ENCODE measurements at places on chromosomes 3 and 15. TPM values are rescaled to one million over a fixed set of nuclear protein-coding genes. Genes with fewer than 3 reads are reported as not detected.

The NPAP1 gene
- not detected for total RNA-seq

The UBAP1L gene
- 5.2 TPM for total RNA-seq

The LSMEM2 gene
- 0.13 TPM for total RNA-seq

The ABCF3 gene
- 91.2 TPM for total RNA-seq

The SLC38A3 gene
- 0.08 TPM for total RNA-seq

The CLSTN2 gene
- total RNA-seq = 0.03 TPM

The ZCWPW2 gene
- not detected for total RNA-seq

The EPHB3 gene
- total RNA-seq = 0.15 TPM

The ITPKA gene
- 0.20 TPM for total RNA-seq

The TLE3 gene
- 115 TPM for total RNA-seq

The UPK1B gene
- total RNA-seq = not detected

The SLC27A2 gene
- 7.2 TPM for total RNA-seq

The DPPA2 gene
- not detected for total RNA-seq

The STRA6 gene
- not detected for total RNA-seq

All from activated T-cell treated with anti-CD3 and anti-CD28 coated beads, Interleukin-2, amount 50 U/mL, for 4 hours (primary cell).